ENCODE measurements at places on chromosomes 5 and 9.
A peak's percentile ranks its signal among the peaks of the same experiment; 100 is the strongest.

DNA sequence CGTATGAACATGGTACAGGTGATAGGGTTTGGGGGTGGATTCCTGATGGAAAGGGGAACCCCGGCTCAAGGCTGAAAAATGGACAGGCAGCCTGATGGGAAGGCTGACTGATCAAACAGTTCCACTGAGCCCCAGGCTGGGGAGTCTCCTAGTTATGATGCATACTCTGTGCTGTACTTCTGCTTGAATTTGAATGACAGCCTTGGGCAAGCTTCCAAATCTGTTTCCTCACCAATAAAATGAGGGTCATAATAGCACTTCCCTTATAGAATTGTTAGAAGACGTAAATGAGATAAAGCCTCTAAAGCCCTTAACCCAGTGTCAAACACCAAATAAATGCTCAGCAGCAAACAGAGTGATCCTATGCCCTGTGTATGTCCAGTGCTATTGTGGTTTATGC lies 478.5 kb upstream of the DMAC1 start:
- no peak for DNase-seq

DNA sequence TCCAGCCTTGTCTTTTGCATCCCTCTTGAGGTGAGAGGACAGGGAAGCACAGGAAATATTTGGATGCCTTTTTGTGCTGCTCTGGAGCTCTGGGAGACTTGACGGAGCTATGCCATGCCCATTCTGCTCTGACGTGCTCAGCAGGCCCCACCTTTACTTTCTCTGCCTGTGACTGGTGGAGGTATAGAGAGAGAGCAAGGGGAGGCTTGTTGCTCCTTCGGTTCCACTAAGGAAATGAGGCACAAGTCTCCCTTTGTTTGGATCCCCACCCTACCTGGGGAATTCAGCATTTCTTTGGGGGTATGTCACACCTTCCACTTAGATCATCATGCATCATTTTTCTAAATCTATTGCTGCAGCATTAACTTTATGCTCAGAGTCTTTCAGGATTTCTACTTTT lies 121.8 kb upstream of the CNTLN start:
- DNase-seq, result no peak

- DNase-seq, result no peak
Observed at GRCh38 chr9:35842020-35842745, 13.2 kb downstream of the TMEM8B start.

GRCh38 chr5:68562308-68562707 lies 346.8 kb downstream of the PIK3R1 start:
- DNase-seq, result no peak

DNA sequence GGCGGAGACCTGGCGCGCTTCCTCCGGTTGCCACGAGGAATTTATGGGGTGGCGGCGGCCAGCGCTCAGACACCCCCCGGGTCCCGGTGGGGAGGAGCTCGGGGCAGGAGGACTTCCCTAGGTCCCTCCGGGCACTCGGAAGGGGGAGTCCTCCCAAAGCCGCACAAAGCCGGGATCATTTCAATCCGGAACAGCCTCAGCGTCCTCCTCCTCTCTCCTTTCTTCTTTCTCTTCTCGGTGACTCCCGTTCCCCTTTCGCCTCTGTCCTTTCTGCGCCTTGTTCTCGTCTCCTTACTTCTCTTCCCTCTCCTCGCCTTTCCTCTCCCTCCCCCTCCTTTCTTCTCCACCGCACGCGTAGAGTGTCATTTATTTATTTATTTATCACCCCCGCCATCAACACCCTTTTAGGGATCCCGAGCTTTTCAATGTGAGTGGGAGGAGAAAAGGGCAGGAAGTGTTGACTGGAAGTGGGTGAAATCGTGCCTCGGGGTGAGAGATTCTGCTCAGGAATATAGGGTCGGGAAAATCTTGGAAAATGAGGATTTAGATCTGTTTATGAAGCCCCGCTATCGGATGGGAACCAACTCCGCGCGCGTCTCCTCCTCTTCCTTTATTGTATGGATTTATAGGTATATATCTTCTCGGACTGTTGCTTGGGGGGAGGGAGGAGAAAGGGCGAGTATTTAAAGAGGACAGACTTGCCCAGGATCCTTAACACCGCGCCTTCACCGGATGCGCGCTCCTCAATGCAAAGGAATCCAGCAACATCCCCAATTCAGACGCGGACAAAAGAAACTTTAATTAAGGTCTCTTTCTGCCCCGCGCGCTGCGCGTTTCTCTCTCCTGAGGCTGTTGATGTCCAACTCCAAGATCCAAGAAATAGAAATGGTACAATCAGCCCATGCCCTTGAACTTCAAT lies 2.0 kb upstream of the ZNF462 start:
- peak; percentile 86 for DNase-seq

- no peak for DNase-seq
Observed at GRCh38 chr9:77569335-77569734, 78.8 kb downstream of the GNA14 start.

DNA sequence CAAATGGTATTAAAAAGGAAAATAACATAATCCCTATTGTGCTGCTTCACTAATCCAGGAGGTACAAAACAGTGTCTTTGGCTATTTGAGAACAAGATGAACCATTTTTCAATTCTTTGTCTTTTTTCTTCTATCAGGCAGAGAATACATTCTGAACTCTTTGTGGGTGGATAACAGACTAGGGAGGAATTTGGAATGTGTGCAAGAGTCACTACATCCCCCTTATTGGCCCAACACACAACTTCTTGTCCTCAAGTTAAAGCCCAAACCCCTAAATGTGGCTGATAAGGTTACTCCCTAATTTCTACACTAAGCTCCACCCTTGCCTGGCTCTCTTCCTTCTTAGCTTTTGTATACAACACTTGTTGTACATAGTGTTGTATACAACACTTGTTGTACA lies 342.7 kb upstream of the RFX3 start:
- no peak for DNase-seq

GRCh38 chr5:9715891-9716335 lies 85.8 kb upstream of the TAS2R1 start:
- DNase-seq, result no peak

- peak; percentile 63 for DNase-seq
Observed at GRCh38 chr9:118059484-118060278, 355.5 kb downstream of the TLR4 start.

- DNase-seq, result peak; percentile 22
Observed at GRCh38 chr9:77648234-77649108, at the start of gene GNA14. Gene GNA14, minus strand, starts transcription at chr9:77648322. Its CDS starts 529 bp downstream, at chr9:77647793.

- no peak for DNase-seq
Observed at GRCh38 chr9:113901221-113901688, 25.1 kb downstream of the ZNF618 start.

- DNase-seq, result no peak
Observed at GRCh38 chr5:137309290-137309689, 189.8 kb downstream of the SPOCK1 start.

DNA sequence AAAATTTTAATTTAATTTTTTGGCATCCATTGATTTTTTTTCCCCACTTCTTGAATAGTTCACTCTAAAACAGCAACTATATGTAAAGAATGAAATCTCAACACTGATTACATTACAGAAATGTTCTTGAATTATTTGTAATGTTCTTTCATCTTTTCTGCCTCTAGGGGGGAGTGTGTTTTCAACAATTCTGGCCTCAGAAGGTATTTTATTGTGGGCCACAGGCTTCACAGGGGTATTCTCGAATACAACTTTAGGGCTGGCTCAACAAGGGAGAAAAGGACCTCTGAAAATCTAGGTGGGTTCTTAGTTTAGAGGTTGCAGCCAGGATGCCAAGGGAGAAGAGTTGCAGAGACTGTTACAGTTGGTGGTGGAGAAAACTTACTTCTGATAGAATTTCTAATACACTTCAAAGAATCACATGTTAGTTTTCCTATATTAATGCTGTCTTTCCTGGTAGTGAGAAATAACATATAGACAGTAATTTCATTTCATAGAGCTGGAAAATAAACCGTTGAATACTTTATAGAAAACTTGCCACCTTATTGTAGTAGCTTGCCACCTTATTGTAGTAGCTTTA lies 3.6 kb upstream of the NPR3 start:
- DNase-seq, result no peak

- DNase-seq, result no peak
Observed at GRCh38 chr5:116145416-116145815, 60.6 kb downstream of the COMMD10 start.

GRCh38 chr9:69768101-69768500 lies 8.3 kb upstream of the PTAR1 start:
- DNase-seq, result no peak

DNA sequence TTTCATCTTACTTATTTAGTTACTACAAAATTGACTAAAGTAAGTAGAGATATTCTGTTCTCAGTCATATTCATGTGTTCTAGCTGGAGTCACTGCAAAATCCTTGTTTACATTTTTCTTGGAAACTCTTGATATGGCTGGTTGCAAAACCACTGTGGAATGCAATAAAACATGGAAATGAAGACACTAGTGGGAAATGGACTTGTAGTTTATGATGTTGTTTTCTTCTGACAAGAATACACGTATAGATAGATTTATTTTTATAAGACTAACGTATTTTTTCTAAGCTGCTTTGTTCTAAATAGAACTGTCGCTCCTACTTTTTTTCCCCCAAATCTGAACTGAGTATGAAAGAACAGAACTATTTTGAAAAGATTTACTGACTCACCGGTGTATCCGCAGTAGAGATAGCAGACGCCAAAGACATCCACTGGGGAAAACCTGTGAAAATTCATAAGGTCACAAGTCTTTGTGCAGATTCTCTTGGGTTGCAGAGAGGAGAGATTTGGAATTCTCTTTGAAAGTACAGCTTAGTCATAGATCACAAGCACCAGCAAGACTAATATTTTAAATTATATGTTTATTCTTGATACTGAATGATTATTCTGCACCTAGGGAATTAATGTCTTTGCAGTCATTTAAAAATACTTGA lies 119.6 kb upstream of the TAF11L2 start:
- DNase-seq, result no peak

DNA sequence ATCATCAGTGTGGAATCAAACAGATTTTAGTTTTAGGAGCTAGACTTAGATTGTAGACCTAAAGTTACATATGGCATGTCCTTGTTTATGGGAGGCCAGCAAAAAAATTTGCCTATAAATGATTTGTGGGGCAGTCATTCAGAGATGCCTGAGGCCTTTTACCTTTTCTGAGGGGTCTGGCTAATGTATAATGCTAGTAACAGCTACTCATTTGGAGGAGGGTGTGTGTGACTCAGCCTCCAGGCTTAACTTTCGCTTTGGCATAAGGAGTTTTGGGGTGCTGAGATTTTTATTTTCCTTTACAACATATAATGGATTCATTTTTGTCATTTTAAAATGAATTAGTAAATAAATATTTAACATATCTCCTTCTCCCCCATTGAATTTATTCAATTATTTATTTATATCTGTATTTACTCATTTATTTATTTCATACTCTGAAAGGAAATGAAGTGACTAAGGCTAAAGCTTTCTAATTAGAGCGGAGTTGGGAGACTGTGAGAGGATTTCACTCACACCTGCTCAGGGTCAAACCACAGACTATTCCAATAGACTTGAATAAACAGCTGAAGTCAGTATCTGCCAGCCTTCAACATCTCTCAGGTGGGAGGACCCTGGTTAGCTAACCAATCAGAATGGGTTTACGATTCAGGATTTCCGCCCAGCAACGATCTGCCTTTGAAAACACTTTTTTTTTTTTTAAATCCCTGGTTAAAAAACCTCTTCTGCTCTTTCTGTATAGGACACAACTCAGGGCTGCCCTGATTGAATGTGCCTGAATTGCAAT lies 487.5 kb upstream of the SGCD start:
- DNase-seq, result no peak

DNA sequence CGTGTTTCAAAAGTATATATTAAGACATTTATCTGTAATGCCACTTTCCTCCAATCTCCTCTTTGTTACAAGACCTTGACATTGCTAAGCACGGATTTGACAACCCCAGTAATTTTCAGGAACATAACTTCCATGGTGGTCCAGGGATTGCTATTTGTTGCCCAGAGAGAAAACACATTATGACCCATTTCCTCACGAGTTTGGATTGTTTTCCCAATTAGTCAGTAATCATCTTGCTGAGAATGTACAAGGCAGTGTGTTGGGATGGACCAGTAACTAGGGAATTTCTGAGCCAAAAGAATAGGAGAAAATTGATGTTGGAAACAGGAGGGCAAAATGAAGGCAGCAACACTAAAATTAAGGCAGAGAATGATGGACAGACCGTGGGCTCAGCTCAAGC lies 574.1 kb downstream of the EBF1 start:
- DNase-seq, result no peak

GRCh38 chr9:130042406-130042884 lies 544 bp downstream of the FNBP1 start:
- DNase-seq, result no peak

DNA sequence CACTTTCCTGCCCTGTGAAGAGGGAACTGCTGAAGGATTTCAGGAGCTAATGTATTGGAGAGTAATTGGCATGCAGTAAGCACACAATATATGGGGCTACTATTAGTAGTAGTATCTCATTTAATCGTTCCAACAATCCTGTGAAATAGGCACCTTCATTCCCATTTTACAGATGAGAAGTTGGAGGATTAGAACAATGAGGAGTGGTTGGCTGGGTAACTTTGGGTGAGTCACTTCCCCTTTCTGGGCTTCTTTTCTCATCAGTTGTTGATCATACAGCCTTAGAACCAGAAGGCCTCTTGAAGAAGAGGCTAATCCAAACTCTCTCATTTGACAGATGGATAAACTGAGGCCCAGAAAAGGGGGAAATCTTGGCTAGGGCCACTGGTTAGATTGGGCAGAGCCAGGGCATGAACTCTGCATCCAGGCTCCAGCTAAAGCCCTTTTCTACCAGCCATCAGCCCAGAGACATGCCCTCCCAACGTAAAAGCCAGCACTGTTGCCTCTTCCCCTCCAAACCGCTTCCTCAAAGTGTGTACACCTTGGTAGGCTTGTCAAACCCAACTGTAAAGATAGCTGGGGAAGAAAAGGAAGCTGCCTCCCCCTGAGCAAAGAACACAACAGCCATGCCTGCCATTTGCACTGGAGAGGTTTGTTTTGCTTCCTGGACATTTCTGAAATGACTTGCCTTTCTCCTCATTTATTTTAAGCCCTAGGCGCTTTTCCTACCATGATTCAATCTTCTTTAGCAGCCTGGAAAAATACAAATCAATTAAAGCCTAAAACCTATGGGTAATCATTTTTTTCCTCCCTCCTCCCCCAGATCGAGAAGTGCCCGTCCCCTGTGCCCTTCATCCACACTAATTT lies 992 bp downstream of the SPACA9 start:
- no peak for DNase-seq

DNA sequence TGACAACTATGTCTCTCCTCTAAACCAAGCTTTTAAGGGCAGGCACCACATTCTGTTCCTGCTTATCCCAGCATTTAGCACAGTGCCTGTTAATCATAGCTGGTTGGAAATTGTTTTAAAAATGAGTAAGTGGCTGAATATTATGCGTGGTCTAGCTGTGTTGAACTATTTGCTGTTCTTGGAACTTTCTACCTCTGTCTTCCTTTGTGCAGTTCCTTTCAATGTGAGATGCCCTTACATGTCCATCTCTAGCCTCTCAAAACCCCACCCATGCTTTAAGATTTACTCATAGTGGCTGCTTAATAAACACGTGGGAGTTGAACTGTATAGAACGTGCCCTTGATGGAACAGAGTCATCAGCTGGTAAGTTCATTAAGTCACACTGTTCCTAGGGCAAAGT lies 34.5 kb downstream of the C9orf57 start:
- no peak for DNase-seq

GRCh38 chr5:75933489-75933888 lies 149.7 kb upstream of the SV2C start:
- no peak for DNase-seq

- no peak for DNase-seq
Observed at GRCh38 chr9:113359385-113359784, 10.0 kb downstream of the BSPRY start.

Measured in posterior cingulate gyrus (tissue), 11 donors.